Stimulated activated CD4-positive, alpha-beta T cell treated with anti-CD3 and anti-CD28 coated beads, Interleukin-1b, Interleukin-23, amount 100 ng/mL, for 1 hour (primary cell): ENCODE measurements at places on chromosomes 6 and 20.

- DNase-seq, result peak; percentile 65
Observed at GRCh38 chr6:20403766-20404640, 2.3 kb downstream of the E2F3 start.

DNA sequence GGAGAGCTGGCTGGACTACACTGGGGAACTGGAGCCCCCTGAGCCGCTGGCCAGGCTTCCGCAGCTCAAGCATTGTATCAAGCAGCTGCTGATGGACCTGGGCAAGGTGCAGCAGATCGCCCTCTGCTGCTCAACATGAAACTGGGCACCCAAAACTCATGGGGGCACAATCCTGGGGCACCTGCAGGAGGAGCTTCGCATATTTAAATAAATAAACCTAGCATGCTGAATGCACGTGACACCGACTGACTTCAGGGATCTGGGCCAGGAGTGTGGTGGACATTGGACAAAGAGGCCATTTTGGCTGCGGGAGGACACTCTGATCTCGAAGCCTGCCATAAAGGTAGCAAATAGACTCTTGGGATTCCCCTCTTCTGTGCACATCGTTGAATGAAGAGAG, 6.8 kb downstream of the SCAND1 start:
- no peak for DNase-seq

GRCh38 chr6:88349511-88349910, 183.4 kb upstream of the CNR1 start:
- no peak for DNase-seq

DNA sequence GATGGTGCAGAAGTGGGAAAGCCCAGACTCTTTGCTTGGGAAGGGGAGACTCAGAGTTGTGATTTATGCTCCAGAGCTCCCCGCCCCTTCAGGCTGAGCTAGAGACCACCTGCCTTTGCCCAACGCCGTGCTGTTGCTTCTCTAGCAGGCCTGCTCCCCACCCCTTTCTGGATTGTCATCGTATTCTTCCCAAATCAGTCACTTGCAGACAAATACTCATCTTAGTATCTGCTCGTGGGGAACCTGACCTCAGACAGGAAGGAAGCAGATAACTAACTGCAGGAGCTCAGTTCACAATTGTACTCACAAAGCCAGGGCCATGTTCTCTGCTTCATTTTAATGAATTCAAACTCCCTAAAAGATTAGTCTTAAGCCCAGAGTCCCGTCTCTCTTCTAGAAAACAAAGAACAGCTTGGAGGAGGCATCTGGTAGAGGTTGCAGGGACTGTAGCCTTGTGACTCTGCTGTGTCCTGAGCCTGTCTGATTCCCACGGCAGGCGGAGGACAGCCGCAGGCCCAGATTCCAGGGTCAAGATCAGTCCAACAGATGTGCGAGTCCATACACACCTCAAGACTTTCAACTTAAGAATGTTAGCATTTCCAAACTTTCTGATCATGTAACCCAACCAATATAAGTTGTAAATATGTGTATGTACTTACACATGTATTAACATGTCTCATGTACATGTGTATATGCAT, 57.2 kb upstream of the GGTLC1 start:
- no peak for DNase-seq

DNA sequence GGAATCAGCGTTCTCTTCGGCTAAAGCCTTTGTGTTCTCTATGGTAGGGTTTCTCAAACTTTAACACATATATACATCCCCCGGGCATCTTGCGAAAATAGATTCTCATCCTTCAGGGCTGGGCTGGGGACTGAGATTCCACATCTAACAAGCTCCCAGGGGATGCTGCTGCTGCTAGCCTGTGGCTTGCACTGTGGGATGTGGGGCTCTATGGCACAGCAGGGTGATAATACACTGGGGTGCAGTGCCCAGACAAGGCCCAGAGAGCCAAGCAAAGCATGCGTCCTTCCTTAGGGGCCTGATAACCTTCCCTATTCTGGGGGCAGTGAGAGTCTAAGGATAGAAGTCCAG, 102.0 kb downstream of the LAMP5 start:
- DNase-seq, result no peak

DNA sequence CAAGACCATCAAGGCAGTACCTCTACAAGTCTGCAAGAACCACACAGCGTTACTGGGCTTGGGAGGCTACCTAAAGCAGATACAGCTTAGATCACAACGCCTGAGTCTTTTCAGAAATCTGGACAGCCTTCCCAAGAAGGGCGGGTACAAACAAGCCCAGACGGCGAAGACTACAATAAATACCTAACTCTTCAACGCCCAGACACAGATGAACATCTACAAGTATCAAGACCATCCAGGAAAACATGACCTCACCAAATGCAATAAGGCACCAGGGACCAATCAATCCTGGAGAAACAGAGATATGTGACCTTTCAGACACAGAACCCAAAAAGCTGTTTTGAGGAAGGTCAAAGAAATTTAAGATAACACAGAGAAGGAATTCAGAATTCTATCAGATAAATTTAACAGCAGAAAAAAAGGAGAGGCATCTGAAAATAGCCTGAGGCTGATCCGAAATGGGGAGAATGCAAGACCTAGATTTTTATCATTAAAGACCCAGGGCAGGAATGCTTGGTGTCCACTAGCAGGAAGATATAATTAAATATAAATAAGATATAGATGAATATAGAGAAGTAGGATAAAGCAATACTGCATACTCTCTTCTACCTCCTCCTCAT, 131.7 kb upstream of the COL21A1 start:
- no peak for DNase-seq

DNA sequence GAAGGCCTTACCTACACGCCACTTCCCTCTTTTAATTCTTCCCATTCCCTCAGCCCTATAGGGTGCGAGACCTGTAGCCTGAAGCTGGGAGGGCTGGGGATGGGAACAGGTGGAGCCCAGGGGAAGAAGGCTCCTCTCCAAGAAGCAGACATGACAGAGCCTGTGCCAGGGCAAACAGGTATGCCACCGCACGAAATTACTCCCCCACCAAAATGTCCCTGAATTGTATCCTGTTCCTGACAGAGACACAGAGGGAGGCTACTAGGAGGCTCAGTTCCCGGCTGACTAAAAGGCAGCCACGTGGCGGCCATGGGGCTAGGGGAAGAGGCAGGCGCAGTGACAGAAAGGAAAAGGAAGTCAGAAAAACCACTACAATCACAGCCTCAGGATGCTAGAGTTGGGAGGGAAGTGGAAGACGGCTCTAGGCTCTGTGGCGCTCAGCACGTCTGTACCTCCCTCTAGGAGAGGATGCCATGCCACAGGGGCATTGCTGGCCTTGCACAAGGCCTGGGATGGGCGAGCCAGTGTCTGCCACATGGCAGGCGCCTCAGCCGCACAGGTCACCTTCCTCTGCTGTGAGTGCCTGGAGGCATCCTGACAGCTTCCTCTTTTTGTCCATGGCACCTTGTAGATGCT, 27.7 kb downstream of the TFEB start:
- DNase-seq, result no peak

DNA sequence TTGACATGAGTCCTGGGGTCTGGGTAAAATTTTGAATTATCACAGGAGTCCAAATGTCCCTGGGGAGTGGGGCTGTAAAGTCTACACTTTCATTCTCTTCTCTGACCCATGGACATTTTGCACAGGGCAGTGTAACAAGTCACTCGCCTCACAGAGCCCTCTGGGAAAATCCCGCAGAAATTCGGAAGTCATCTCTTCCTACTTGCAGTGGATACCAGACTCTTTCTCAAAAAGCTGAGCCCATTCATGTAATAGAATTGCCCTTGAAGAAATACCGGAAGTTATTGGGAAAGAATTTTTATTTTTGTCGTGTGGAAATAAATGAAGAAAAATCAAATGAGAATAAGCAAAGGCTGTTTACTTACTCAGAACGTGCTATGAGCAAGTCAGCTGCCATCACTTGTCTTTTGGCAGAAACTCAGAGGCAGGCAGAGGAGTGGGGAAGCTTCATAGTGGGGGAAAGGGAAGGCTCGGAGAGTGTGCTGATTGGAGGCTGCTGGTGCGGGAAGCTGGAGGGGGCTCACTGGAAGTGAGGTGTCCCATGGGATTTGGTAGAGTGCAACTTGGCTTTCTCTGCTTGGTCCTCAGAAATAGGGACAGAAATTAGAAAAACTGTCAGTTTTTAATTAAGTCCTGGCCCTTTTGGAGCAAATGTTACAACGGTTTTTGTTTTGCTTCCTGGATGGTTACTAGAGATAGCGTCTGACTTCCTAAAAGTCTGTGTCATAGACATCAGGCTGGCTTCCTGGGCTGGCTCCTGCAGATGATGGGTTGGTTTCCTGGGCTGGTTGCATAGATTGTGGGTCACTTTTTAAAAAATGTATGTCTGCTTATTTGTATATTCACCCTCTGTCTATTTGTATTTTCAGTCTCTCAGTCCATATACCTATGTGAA, 79.8 kb upstream of the EEF1E1 start:
- DNase-seq, result no peak

- no peak for DNase-seq
Observed at GRCh38 chr20:43853174-43853803, 61.4 kb upstream of the TOX2 start.

- no peak for DNase-seq
Observed at GRCh38 chr20:10074513-10074912, 39.7 kb downstream of the ANKEF1 start.

DNA sequence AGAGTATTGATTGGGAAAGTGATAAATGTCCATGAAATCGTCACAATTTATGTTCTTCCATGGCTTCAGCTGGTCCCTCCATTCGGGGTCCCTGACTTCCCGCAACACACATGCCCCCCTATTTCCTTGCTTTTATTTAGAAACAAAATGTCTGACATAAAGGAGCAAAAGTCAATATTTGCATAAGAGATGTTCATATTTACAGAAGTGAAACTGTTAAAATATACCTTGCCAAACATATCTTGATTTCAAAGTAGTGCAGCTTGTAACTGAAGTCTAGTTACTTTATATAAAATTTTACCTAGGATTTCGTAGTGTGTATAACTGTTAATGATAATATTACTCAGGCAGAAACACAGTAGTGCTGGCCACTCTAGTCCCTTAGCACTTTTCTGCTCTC, 548.9 kb upstream of the ADGRB3 start:
- DNase-seq, result no peak

- no peak for DNase-seq
Observed at GRCh38 chr6:25922301-25922700, 8.2 kb downstream of the SLC17A2 start.

GRCh38 chr20:25236450-25237304, 11.2 kb upstream of the PYGB start:
- DNase-seq, result no peak

- no peak for DNase-seq
Observed at GRCh38 chr6:90301816-90302215, 5.2 kb upstream of the BACH2 start.

DNA sequence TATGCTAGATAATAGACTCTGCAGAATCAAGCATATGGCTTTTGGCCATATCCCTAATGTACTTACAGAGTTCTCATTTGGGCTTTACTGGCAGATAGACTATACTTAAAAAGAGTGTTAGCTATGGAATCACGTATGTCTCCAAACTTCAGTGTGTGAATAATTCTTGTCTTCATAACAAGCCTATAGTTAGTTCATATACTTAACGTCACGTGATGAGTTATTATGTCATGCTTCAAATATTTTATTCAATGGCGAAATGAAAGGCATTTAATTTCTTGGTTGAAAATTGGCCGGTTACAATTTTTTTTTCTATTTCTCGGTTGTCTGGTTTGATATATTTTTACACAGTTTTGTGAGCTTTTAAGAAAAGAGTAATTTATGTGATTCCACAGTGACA, 62.7 kb downstream of the MEI4 start:
- DNase-seq, result no peak

DNA sequence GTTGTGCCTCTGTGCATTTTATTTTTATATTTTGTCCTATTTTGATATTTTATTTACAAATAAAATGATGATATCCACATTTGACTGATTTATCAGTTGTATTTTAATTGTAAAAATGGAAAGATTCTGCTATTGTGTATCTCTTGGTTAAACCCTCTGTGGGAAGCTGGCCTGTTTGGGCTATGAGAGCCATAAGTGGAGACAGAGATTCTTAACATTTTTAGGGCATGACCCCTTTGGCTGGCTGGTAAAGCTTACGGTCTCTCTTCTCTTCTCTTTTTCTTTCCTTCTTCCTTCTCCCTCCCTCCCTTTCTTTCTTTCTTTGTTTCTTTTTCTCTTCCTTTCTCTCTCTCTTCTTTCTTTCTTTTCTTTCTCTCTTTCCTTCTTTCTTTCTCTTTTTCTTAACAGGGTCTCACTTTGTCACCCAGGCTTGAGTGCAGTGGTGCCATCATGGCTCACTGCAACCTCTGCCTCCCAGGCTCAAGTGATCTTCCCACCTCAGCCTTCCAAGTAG, 172.3 kb upstream of the CDYL start:
- no peak for DNase-seq

GRCh38 chr20:24810676-24811407, 138.2 kb upstream of the CST7 start:
- no peak for DNase-seq

GRCh38 chr6:31243508-31243907, 28.4 kb downstream of the HLA-C start:
- no peak for DNase-seq

DNA sequence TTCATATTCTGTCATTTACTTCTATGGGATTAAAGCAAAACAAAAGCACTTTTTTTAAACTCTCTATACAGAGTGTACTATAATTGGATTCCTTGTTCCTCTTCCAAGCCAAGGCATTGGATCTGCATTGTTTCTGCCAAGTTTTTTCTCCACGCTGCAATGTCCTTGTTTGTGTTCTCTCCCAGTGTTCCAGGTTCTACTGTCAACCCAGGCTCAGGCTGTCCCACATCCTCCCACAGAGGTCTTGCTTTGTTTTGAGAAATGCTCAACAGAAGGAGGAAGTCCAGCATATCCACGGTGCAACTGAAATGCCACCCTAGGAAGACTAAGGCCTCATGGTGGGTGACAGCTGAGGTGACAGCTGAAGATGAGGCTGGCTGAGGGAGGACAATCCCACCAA, 287.1 kb upstream of the PRDM1 start:
- DNase-seq, result no peak

DNA sequence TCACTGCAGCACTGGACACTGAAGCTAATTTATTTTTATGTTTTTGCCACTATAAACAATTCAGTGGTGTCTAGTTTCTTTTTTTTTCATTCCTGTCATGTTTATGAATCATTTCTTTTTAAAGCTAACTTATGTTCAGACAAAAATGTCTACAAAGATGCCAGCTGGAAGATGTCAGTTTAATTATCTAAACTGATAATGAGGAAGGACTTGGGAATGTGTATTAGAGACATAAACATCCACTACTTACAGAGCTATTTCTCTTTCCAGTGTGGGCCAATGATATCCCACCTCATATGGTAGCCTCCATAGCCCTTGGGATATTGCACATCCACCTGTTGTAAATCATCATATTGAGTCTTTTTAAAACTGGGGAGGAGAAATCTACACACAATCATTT, 132.1 kb upstream of the FAM184A start:
- DNase-seq, result no peak

DNA sequence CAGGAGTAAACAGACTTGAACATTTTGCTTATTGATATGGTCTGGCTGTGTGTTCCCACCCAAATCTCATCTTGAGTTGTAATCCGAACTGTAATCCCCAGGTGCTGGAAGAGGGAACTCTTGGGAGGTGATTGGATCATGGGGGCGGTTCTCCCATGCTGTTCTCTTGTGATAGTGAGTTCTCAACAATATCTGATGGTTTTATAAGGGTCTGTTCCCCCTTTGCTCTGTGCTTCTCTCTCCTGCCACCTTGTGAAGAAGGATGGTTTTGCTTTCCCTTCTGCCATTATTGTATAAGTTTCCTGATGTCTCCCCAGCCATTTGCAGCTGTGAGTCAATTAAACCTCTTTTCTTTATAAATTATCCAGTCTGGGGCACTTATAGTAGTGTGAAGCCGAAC, 40.0 kb downstream of the MYLIP start:
- no peak for DNase-seq

GRCh38 chr6:36662827-36663256, 15.7 kb upstream of the CDKN1A start:
- no peak for DNase-seq
